ENCODE measurements at places on chromosomes 2 and 18.

GRCh38 chr2:190180313-190181122 lies 118.0 kb upstream of the MSTN start:
- no peak for DNase-seq

- DNase-seq = no peak
Measured at GRCh38 chr18:67846422-67847098, 330.0 kb upstream of the DSEL start.

DNA sequence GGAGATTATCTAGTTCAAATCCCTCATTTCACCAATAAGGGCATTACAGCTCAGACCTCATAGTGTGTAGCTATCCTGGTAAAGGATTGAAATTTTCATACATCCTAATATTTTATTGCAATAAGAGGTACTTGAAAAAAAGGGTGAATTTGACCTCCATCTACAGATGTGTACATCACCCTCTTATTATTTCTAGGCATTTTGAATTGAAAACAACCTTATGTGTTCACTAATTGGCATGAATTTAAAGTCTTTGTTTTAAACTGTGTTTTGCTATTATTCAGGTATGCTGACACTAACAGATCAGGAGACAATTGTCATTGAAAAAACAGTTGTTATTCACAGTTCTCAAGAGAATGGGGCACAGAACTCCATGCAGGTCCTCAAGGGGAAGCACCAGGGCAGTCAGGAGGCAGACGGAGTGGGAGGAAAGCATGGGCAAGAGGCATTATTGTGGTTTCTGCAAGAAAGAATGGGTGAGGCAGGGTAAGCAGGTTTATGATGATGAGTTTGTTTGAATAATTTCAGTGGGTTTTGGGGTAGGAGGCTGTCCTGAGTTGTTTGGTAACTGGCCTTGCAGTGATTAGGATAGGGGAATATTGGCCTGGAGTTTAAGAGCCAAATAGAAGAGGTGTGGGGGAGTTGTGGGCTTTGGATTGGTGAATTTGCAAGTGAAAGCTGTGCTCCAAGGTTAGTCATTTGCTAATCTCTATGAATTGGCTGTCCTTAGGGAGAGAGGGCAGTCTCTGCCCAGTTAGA lies 194.6 kb downstream of the GPD2 start:
- no peak for DNase-seq

- no peak for DNase-seq
Measured at GRCh38 chr2:88097192-88097591, 29.6 kb downstream of the SMYD1 start.

DNA sequence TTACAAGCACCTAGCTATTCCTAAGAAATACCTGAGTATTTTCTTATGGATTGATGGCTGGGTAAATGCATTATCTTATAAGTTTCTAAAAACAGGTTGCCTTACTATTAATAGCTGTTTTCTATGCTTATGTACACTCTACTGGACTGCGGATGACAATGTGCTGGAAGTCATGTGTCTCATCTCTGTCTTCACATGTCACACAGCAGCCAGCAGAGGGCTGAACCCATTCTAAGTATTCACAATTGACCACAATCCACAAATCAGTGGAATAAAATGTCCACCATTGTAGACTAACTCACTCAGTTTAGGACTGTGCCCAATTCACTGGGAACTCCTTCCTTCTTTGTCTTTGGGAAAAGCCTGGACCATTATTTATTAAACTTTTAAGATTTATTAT lies 371.2 kb downstream of the INSIG2 start:
- DNase-seq = no peak

DNA sequence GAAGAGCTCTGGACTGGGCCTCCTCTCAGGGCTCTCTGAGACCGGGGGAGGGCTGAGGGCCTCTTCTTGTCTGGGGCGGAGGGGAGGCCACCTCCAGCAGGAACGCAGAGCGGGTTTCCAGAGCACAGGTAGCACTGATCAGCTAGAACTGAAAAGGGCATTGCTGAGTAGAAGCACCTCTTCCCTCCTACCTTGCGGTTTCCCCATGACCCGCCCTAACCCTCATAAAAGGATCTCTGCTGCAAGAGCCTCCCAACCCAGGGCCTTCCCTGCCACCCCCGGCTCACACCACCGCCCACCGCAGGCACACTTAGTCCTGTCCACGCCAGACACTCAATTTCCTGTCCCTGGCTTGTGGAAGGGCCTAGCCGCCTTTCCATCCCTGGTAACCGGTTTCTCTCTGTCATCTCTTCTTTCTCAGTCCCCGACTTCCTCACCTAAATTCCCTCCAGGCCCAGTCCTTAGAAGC lies 966 bp downstream of the ADCY3 start:
- DNase-seq = peak; percentile 65

DNA sequence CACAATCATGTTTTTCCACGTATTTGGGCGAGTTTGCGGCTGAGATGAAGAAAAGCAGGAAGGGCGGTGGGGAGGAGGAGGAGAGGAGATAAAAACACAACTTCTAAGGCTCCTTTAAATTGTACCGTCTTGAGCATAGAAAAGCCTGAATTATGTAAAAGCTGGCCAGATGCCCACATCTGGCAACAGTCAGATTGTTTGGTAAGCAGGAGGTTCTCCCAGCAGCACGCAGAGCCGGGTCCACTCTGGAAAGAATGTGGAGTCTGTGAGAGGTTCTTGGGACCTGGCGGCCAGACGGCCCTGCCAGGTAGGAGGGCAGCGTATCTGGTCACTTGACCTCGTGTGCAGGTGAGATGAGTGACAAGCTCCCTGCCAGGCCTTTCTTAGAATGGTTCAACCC lies 215.3 kb upstream of the APCDD1 start:
- no peak for DNase-seq

- no peak for DNase-seq
Measured at GRCh38 chr2:241680827-241681599, 5.6 kb downstream of the DTYMK start.

- peak; percentile 16 for DNase-seq
Measured at GRCh38 chr2:10500601-10501361, 52.7 kb upstream of the ODC1 start.

GRCh38 chr2:224934526-224935188 lies 107.6 kb downstream of the DOCK10 start:
- no peak for DNase-seq

DNA sequence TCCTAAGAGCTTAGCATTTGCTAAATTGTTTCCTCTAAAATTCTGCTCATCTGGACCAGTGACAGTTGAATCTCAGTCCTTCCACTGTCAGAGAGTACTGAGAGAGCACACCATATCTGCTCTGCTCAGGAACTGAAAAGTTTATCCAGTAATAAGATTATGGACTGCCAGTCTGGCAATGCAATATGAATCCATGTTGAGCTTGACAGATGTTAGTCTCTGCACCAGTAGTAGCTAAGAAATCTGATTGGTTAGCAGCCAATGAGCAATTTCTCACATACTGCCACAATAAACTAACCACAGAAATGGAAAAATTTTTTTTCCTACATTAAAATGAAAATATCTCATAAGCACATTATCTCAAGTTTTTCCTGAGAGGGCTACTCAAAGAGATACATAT lies 2.3 kb downstream of the PRKD3 start:
- DNase-seq = no peak

GRCh38 chr18:49652881-49653724 lies 91.2 kb downstream of the LIPG start:
- DNase-seq = no peak

DNA sequence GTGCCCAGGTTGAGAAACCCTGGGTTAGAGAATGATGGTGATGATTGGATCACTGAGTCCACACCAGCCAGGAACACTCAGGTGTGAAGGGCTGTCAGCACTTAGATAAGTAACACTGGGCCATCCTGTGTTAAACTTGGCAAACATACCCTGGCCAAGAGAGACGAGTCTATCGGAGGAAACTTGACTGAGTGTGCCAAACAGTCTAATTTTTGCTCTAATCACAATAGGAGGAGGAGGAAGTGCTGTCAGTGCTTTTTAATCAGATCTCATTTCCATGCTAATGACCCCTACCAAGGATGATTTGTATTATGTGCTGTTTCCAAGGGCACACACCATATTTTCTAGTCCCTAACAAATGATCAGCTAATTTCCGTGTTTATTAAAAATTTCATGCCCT lies 63.8 kb upstream of the SEC11C start:
- DNase-seq = no peak

DNA sequence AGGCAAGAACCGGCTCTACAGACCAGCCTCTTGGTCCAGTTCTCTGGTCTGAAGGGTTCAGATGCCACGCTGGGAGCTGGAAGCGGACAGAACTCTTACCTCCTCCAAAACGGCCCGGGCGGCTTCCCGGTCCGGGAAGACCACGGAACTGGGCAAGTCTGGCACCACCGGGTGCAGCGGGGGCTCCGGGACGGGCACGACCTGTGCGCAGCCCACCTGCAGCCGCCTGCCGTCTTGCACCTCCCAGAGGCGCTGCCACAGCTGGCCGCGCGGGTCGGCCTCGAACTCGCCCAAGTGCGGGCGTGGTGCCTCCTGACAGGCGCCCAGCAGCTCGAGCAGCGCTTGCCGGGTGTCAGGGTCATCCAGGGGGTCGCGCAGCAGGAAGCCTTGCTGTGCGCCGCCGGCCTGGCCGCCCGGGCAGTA lies 773 bp downstream of the CMPK2 start:
- DNase-seq = peak; percentile 57

- DNase-seq = no peak
Measured at GRCh38 chr2:105842555-105842954, 97.8 kb downstream of the NCK2 start.

GRCh38 chr2:15570104-15570503 lies 9.0 kb upstream of the NBAS start:
- DNase-seq = no peak

DNA sequence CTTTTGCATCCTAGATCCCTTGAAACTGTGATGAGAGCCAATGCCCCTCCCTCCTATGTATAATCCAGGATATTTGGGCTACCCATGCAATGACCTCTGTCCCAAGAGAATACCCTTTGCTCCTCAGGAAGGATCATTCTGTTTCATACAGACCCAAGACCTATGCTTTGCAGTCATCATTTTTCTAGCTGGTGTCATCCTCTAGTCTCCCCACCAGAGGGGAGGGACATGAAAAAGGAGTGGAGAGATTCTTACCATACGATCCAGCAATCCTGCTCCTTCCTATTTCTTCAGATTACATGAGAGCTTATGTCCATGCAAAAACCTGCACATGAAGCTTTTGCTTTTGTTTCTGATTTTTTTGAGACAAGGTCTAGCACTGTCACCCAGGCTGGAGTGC lies 13.8 kb upstream of the GIGYF2 start:
- DNase-seq = no peak

GRCh38 chr2:216404010-216404618 lies 8.2 kb upstream of the SMARCAL1 start:
- DNase-seq = peak; percentile 44

- DNase-seq = no peak
Measured at GRCh38 chr2:218079943-218080913, 11.2 kb downstream of the RUFY4 start.

DNA sequence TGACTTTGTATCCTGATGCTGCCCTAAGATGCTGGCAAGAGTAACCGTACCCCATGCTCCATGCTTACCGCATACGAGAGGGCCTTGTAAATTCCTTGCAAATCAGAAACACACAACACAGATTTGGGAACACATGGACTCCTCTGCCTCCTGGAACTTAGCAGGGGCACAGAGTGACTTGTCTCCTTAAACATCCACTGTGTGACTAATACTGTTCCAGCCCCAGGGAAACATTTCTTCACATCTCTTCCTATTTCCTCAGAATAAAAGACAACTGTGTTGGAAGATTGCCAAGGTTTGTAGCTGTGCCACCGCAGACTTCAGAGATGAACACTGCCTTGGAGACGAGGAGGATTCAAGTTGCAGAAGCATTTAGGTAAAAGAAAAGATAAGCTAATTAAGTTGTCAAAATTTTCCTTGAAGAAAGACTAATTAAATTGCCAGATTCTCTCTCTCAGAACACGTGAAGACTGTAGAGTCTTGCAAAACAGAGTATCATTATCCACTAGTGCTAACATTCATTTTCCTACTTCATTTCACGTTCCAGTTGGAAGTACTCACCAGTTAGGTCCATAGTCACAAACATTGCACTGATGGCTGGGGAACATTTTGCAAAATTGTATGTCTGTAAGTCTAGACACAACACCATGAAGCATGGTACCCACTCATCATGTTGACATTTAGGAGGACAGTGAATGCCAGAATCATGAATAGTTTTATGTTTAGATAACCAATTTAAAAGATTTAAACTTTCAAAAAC lies 188.8 kb downstream of the TSN start:
- no peak for DNase-seq
